Fibroblast of gingiva (primary cell): ENCODE measurements at places on chromosomes 5 and 9.

DNA sequence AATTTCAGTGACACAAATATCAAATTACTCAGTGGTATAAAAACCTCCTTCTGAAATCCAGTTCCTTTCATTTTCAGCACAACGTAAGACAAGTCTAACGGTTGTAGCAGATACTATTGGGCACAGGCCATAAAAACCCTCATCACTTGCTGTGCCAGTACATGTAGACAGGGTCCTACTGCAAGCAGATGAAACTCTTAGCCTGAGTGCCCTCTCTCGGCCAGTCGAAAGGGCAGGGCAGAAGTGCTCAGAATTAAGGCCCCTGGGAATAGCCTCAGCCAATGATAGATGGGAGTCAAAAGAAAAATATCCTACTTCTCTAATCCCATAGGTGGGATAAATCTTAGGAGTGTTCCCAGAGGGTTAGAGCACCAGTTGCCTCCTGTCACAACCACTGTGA, 168.5 kb upstream of the FER start:
- no peak for DNase-seq

- DNase-seq: no peak
Measured at GRCh38 chr9:137817236-137818200, 60.1 kb upstream of the CACNA1B start.

DNA sequence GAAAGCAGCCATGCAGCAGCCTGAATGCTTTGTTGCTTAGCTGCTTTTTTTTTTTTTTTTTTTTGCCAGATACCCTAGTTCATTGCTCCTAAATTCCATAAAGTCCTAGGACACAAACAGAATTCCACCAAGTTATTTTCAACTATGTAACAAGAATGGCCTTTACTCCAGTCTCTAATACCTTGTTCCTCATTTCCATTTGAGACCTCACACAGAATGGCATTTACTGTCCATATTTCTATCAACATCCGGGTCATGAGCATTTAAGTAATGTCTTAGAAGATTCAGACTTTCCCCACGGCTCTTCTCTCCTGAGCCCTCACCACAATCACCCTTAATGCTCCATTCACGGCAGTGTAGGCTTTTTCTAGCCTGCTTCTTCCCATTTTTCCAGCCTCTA, 31.7 kb upstream of the FBXW11 start:
- DNase-seq: no peak

GRCh38 chr5:142478113-142478512, 153.3 kb upstream of the SPRY4 start:
- DNase-seq: no peak

- peak; percentile 24 for DNase-seq
Measured at GRCh38 chr5:116237917-116238500, 153.2 kb downstream of the COMMD10 start.

GRCh38 chr9:20014168-20014567, 225.3 kb upstream of the SLC24A2 start:
- DNase-seq: no peak

- DNase-seq: peak; percentile 85
Measured at GRCh38 chr9:116327701-116328405, 174.3 kb downstream of the PAPPA start.

GRCh38 chr5:142358648-142359047, 33.8 kb upstream of the SPRY4 start:
- DNase-seq: no peak

DNA sequence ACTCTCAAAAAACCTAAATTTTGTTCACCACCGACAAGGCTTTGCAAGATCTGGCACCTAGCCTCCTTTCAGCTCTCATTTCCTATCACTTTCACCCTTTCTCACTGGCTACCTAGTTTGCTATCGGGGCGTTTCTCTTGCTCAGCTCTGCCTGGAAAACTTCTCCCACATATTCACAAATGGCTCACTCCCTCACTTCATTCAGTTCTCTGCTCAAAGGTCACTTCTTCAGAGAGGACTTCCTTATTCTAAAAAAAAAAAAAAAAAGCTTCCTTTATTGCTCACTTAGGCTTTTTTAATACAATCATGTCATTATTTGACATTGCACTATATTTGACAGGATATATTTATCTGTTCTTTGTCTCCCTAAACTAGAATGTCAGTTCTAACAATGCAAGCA, 2.1 kb upstream of the SLC25A46 start:
- no peak for DNase-seq

- DNase-seq: no peak
Measured at GRCh38 chr5:115329475-115329874, 33.0 kb upstream of the CCDC112 start.
